Activated CD4-positive, alpha-beta T cell treated with anti-CD3 and anti-CD28 coated beads, Interleukin-2, amount 50 U/mL, for 1 hour (primary cell): ENCODE measurements at places on chromosomes 3 and 15.
A peak's percentile ranks its signal among the peaks of the same experiment; 100 is the strongest.

- DNase-seq: no peak
Observed at GRCh38 chr3:5053021-5053831, 68.9 kb upstream of the ARL8B start.

GRCh38 chr3:4656059-4656458 is 162.9 kb downstream of the ITPR1 start:
- no peak for DNase-seq

- no peak for DNase-seq
Observed at GRCh38 chr3:56125358-56126005, 342.8 kb downstream of the ERC2 start.

DNA sequence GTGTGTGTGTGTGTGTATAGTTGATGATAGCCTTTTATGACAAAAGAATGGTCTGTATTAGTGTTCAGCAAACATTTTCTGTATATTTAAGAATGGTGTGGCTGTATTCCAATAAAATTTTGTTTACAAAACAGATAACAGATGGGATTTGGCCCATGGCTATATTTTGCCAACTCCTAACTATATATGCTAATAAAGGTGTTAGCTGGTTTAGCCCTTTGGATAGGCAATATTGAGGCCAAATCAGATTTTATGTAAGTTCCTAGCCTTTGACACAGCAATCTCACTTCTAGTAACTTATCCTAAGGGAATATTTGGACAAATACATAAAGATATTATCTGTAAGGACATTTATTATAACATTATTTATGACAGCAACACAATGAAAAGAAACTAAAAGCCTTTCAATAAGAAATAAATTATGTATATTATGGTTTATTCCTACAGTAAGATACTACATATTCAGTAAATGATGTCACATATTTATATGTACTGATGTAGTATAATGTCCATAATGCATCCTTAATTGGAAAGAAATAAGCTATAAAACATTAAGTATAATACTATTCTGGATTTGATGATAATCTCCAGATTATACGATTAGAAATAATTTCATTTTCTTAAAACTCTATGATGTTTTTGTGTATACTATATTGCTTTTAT is 264.0 kb downstream of the RBMS3 start:
- no peak for DNase-seq

DNA sequence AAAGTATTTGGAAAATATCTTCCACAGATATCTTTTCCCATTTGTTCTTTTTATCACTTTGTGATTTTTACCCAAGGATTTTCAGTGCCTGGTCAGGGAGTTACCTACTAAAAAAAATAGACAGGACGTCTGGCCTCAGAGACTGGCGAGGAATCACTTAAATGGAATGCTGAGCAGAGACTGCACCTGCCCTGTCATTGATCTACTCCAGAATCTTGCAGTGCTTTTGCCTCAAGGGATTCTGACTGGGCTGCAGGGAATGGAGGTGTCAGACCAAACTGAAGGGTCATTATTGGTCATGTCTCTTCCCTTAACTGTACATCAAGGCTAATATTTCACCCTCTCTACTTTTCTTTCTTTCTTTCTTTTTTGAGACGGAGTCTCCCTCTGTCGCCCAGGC is 12.1 kb upstream of the RYR3 start:
- no peak for DNase-seq

- peak; percentile 22 for DNase-seq
Observed at GRCh38 chr15:67762610-67763368, 62.5 kb upstream of the SKOR1 start.

DNA sequence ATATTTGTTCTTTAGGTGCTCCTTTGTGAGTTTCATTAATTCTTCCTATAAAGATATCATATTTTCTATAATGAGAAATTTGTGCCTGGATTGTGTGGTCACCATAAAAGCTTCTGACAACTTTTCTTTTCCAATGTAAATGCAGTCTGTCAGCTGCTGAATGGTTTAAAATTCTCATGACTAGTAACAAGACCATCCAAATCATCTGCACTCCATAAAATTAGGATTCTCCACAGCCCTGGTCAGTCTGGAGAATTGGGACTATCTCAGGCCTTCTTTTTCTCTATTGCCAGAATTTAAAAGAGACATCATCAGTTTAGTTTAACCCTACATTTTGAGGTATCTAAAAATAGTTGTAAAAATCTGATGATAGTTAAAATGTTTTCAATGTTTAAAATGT is 180.9 kb downstream of the DTWD1 start:
- no peak for DNase-seq

- DNase-seq: no peak
Observed at GRCh38 chr3:99974989-99975388, 139.3 kb downstream of the FILIP1L start.

- no peak for DNase-seq
Observed at GRCh38 chr3:134601539-134602439, 49.0 kb downstream of the KY start.

GRCh38 chr3:40961104-40961857 is 238.0 kb upstream of the CTNNB1 start:
- no peak for DNase-seq
